ENCODE measurements at places on chromosomes 1 and 21. TPM values are rescaled to one million over a fixed set of nuclear protein-coding genes. Genes with fewer than 3 reads are reported as not detected.

OMA1 gene
- 72.2 TPM for total RNA-seq

BRINP2 gene
- not detected for total RNA-seq

CD101 gene
- not detected for total RNA-seq

EXOC8 gene
- total RNA-seq: 32.1 TPM

NTMT2 gene
- total RNA-seq: not detected

ZSWIM5 gene
- total RNA-seq: 1.2 TPM

RAB42 gene
- not detected for total RNA-seq

CDA gene
- total RNA-seq: not detected

C1orf226 gene
- total RNA-seq: 0.22 TPM

OR2L3 gene
- total RNA-seq: not detected

TNFSF4 gene
- total RNA-seq: 2.3 TPM

BCAR3 gene
- total RNA-seq: 0.86 TPM

FAM43B gene
- not detected for total RNA-seq

FCGR2B gene
- total RNA-seq: 3.5 TPM

S100A1 gene
- total RNA-seq: not detected

SHISA4 gene
- total RNA-seq: 0.96 TPM

IL10RB gene
- total RNA-seq: 33.2 TPM

OR2L5 gene
- total RNA-seq: 0.19 TPM

VCAM1 gene
- total RNA-seq: not detected

ZNF687 gene
- 37.2 TPM for total RNA-seq

RPL5 gene
- 1,641 TPM for total RNA-seq

FAM167B gene
- total RNA-seq: 1.5 TPM

PADI2 gene
- not detected for total RNA-seq

SPRR3 gene
- total RNA-seq: not detected

SLC1A7 gene
- total RNA-seq: not detected

LHX4 gene
- not detected for total RNA-seq

KPRP gene
- not detected for total RNA-seq

CYP4A22 gene
- total RNA-seq: not detected

C4BPA gene
- total RNA-seq: not detected

FAM177B gene
- 1.4 TPM for total RNA-seq

C1QA gene
- 0.55 TPM for total RNA-seq

CFHR3 gene
- total RNA-seq: not detected

CFHR1 gene
- total RNA-seq: not detected

KIF2C gene
- 0.91 TPM for total RNA-seq

CFAP107 gene
- not detected for total RNA-seq

CFHR2 gene
- not detected for total RNA-seq

LDLRAD1 gene
- total RNA-seq: not detected

TMEM82 gene
- not detected for total RNA-seq

PALMD gene
- not detected for total RNA-seq
